ENCODE measurements at places on chromosomes 2 and 18.

DNA sequence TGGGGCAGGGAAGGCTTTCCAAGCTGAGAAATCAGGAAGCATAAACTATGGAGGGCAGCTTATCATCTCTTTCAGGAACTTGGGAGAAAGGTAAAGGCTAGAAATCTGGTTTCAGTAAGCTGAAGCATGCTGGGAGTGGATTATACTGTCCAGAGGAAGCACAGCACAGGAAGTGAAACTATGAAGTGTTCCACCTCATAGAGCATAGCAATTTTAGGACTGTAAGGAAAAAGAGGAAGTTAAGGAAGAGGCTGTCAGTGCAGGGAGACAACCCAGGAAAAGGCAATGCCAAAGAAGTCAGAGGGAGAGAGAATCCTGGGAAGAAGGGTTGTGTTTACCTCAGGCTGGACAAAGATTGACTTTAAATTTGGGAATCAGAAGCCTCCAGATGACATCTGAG, 51.9 kb downstream of the EFEMP1 start:
- DNase-seq = no peak

DNA sequence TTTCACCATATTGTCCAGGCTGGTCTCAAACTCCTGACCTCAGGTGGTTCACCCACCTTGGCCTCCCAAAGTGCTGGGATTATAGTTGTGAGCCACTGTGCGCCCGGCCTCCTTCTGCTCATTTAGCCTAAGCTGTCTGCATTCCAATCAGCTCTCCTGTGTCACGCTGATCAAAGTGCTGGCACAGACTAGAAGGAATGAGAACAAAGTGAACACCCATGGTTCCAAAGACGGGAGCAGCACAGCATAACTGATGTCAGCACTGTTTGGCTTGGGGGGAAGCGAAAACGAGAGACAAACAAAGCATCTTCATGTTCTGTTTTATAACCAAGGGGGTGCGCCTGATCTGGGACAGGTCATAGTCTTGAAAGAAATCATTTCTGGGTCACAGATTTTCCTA, 43.3 kb downstream of the DIPK1C start:
- no peak for DNase-seq

GRCh38 chr2:28687171-28687570, 64.5 kb upstream of the PPP1CB start:
- DNase-seq = no peak

DNA sequence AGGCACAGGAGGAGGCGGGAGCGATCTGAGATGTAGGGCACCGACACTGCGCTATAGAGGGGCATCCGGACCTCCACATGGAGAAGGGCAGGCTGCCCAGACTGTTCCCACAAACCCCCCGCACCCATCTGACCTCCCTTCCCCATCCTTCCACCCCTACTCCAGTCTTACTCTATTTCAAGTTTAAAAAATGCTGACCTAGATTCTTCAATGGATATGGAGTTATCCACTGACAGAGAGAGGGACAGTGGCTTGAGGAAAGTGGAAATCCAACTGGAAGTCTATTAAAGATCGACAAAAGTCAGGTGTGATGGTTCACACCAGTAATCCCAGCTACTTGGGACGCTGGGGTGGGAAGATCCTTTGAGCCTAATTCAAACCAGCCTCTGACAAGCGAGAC, 5.1 kb upstream of the DGUOK start:
- no peak for DNase-seq

DNA sequence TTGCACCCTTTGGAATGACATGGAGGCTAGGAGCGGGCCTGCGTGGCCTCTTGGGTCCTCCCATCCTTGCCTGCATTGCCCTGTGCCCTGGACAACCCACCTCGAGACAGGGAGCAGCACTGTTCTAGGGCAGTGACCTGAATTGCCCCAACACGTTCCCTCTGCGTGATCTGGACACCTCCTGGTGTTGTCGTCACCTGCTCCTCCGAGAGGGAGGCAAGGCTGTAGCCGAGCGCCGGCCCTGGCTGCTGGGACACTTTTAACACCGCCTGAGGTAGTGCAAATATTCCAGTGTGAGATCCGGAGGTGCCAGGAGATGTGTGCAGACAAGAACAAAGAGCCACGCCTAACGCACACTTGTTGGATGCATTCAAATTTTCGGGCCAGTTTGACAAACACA, 131.5 kb downstream of the SMAD7 start:
- no peak for DNase-seq

DNA sequence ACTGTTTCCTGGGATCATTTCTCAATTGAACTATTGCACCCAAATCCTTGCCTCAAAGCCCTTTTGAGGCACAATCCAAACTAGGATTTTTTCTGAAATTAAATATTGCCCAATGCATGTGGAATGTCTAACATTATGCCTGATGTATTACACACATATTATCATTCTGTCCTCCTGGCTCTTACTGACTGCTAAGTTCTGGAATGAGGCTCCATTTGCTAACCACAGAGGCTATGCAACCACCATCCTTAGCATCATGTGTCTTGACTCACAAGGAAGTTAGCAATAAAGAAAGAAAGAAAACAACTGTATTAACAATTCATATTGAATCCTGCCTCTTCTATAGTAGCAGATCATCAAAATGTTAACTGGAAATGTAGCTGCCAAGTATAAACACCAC, 1142.7 kb downstream of the CNTNAP5 start:
- peak; percentile 77 for DNase-seq

All from HT1080 (cell line).